ENCODE measurements at places on chromosomes 12 and 14.

- DNase-seq, result peak; percentile 23
Measured at GRCh38 chr12:71567537-71567936, 96.1 kb downstream of the ZFC3H1 start.

DNA sequence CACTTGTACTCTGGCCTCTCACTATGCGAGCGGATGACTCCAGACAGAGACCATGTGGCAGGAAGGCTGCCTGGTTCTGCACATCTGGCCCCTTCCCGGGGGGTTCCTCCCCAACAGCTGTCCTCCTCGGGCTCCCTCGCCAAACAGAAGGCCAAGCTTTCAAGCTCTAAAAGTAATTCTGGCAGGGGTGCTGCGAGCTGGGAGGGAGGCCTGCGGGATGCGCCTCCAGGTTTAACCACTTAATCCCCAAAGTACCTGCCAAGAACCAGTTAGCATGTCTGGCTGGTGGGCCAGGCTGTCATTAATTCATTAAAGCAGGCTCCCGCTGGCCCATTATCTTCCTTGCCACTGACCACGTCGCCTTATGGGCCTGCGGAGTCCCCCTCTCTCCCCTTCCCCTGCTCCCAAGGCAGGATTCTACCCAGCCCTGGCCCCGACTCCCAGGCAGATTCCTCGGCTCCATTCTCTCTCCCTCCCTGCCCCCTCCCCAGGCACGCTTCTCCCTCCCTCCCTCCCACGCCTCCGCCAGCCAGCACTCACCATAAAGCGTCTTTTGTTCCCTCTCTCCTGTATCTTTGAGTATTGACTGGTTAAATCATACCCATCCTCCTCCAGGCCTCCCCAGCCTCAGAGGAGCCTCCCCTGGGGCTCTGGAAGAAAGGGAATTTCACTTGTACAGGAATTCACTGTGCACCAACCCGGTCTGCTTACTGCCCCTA, 4.9 kb downstream of the HRK start:
- no peak for DNase-seq

- DNase-seq, result peak; percentile 44
Measured at GRCh38 chr12:6367969-6368892, 7.1 kb downstream of the SCNN1A start.

DNA sequence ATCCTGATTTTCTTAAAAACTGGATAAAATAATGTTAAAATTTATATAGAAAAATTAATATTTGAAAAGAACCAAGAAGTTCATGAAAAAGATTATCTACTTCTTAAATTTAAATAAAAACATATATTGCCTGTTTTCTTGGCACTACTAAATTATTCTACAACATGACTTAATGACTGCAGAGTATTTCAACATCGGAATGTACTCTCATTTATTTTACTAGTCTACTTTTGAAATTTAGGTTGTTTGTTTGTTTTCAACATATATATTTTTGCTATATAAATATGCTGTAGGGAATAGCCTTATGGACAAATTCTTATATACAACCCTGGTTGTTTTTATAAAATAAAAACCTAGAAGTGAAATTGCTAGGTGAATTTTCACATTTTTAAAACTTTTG, 231.6 kb downstream of the RAD51B start:
- DNase-seq, result no peak

- no peak for DNase-seq
Measured at GRCh38 chr12:574475-575128, 88.6 kb downstream of the NINJ2 start.

GRCh38 chr14:67332468-67332867, 27.1 kb downstream of the ATP6V1D start:
- DNase-seq, result no peak

- no peak for DNase-seq
Measured at GRCh38 chr12:104672501-104673265, 215.9 kb downstream of the CHST11 start.

DNA sequence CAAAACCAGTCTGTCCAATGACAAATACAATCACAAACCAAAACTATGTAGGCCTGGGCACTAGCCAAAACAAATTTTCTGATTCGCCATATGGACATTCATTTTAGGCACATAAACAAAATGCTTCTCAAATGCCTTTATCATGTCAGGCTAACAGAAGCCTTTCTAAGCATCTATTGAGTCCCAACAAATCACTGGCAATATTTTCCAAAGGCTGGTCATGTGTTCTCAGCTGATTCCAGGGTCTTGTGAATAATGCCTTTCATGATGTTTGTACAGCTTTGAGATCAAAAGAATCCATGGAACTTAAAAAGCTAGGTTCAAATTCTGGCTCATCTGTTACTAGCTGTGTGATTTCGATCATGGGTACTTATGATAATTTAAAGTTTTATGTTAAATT, 16.1 kb downstream of the FSCB start:
- DNase-seq, result no peak

- DNase-seq, result no peak
Measured at GRCh38 chr14:21367582-21368144, 16.2 kb downstream of the SUPT16H start.

GRCh38 chr14:89773644-89774316, 180.8 kb downstream of the EFCAB11 start:
- peak; percentile 30 for DNase-seq

DNA sequence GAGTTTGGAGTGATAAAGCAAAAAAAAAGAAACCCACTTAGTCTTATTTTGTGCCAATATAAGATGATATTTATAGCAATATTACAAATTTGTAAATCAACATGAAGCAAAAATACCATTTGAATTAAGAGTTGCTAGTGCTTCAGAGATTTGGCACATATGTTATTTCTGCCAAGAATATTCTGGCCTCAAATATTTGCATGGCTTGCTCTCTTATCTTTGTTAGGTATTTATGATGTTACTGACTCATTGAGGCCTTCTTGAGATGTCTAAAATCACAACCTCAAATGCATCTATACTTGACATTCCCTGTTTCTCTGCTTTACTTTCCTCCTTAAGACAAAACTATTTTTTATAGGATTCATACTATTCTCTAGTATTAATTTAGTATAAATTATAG, 301.5 kb downstream of the NELL2 start:
- DNase-seq, result no peak

- no peak for DNase-seq
Measured at GRCh38 chr12:90653040-90653439, 301.9 kb downstream of the CCER1 start.

DNA sequence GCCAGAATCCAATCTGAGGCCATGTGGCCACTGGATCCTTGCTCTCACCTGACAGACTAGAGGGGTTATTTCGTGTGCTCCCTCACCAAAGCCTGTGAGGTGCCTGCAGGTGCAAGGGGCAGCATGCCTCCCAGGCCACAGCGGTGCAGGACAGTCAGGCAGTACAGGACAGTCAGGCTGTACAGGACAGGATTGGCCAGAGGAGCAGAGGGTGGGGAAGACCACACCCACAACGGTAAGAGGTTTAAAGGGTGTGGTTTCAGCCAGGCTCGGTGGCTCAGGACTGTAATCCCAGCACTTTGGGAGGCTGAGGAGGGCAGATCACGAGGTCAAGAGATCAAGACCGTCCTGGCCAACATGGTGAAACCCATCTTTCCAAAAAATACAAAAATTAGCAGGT, 3.1 kb upstream of the BRF1 start:
- DNase-seq, result no peak

- DNase-seq, result no peak
Measured at GRCh38 chr12:49966511-49967041, 4.9 kb downstream of the AQP5 start.

- no peak for DNase-seq
Measured at GRCh38 chr12:7859552-7859951, 13.2 kb downstream of the SLC2A14 start.

GRCh38 chr12:99745121-99745520, 97.6 kb downstream of the GARIN6 start:
- DNase-seq, result no peak

GRCh38 chr14:33364466-33364865, 425.8 kb downstream of the NPAS3 start:
- DNase-seq, result no peak

DNA sequence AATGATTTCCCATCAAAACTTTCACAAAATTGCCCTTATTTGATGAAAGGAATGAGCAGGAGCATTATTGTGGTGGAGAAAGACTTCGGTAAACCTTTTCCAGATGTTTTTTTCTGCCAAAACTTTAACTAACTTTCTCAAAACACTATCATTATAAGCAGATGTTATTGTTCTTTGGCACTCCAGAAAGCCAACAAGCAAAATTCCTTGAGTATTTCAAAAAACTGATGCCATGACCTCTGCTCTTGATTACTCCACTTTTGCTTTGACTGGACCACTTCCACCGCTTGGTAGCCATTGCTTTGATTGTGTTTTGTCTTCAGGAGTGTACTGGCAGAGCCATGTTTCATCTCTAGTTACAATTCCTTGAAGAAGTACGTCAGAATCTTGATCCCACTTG, 29.7 kb upstream of the RAB21 start:
- DNase-seq, result no peak

- no peak for DNase-seq
Measured at GRCh38 chr12:90631591-90632212, 323.3 kb downstream of the CCER1 start.

DNA sequence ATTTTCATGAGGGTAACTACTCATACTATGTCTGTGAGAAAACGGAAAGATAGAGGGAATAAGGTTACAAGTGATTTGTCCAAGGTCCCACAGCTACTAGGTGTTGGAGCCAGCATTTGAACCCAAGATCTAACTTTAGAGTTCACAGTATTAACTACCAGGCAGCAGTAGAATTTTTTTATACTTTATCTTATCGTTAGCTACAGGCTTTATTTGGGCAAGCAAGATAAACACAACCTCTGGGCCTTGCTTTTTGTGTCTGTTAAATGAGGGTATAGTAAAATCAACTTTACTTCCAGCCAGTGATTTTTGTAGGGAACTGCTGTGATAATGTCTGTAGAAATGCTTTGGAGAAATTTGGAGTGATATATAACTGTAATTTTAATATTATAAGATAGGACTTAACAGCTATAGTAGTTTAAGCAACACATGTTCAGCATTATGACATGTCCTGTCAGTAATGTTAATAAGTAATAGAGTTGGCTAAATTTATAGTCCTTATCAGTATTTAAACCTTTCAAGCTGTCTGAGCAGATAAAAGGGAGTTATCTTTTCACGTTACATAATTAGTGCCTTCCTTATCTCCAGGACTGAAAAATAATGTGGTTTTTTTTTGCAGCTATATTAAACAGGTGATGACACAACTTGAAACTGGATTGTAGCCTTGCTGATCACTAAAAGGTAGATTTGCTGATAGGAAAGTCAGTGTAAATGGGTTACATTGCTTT, 12.8 kb downstream of the LEMD3 start:
- DNase-seq, result peak; percentile 87

- peak; percentile 33 for DNase-seq
Measured at GRCh38 chr14:77302926-77303325, 17.8 kb downstream of the POMT2 start.

GRCh38 chr12:108332791-108333382, 6.2 kb downstream of the CMKLR1 start:
- DNase-seq, result no peak

DNA sequence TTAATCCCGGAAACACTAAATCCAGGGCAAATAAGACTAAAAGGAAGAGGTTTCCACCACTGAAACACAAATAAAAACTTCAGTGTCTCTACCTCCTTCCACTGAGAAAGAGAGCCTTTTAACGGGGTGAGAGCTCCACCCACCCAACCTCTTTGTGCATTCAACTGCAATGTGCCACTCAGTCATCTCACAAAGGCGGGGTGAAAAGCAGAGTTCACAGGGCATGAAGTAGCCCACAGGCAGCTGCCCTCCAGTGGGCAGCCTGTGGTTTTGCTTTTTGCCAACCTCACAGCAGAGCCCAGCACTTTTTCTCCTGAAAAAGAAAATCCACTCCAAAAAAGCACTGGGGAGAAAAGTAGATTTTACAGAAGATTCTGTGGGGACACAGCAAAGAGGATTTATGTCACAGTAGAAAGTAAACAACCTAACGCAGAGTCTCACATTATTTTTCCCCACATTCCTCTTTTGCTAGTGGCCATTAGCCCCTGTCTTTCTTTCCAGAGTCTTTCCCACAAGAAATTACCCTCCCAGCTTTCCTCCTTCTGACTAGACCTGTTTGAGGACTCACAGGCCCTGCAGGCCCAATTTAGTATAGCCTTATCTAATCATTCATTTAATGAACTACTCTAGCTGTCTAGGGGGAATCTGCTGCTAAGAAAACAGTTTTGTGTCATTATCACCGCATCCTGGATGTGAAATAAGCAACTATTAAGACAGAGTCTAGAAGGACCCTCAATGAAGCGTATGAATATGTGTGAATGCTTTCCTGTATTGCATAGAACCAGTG, 753.8 kb upstream of the FOXG1 start:
- no peak for DNase-seq

- no peak for DNase-seq
Measured at GRCh38 chr14:68392393-68393141, 400.3 kb downstream of the ZFP36L1 start.

DNA sequence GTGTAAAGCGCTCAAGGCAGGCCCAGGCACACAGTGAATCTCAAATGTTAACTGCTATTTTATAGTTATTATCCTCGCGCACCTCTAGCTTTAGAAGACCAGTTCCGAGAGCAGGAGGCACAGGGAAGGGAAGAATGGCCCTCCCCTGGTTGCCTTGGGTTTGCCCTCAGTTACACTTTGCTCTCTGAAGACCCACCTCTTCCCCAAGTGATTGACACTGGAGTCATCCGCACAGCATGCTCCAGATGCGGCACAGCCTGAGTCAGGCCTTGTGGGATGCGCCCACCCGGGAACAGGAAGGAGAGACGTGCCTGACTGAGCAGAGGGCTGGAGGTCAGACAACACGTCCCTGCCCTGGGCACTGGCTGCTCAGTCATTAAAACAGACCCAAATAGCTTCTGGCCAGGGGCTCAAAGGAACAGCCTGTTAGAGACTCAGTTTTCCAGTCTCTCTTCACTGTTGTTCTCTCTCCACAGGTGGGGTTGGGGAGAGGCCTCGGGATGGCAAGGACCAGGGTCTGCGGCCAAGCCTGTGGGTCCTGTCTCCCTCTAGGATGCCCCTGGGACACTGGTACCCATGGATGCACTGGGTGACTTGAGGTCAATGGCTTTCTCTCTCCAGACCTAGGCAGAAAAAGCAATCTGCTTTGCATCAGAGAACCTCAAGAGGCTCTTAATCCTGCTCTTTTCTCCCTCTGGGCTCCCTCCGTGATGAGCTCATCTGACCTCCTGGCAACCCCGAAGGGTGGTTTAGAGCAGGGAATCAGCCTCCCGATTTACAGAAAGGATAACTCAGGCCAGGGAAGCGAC, 13.6 kb upstream of the MLXIP start:
- DNase-seq, result no peak
